ENCODE measurements at places on chromosomes 1 and 21. TPM values are rescaled to one million over a fixed set of nuclear protein-coding genes. Genes with fewer than 3 reads are reported as not detected.

The AADACL3 gene
- total RNA-seq, result not detected

The HTR1D gene
- total RNA-seq, result 0.07 TPM

The CXADR gene
- 27.1 TPM for total RNA-seq

DNA sequence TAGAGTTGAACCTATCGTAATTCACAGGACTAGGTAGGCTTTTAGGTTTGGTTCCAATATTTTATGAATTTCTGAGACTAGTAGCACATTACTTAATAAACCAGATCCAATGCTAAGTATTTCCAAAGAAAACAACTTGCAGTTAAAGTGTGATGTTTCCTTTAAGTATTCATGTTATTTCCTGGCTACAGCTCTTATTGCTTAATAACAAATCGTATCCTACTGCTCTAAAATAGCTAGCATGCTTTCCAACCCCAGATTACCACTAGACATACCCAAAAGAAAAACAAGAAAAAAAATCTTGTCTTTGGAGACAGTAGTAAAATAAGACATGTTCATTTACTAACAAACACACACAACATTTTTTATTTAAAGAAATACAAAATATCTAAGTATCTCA lies 898 bp downstream of the KRTAP27-1 start:
- no peak for DNase-seq

GRCh38 chr1:904310-904950 lies 19.3 kb upstream of the SAMD11 start:
- peak; percentile 91 for DNase-seq

- peak; percentile 84 for DNase-seq
These were observed 28.6 kb downstream of the AKNAD1 start for GRCh38 chr1:108828074-108828961.
